ENCODE measurements at places on chromosomes 7 and 10.

DNA sequence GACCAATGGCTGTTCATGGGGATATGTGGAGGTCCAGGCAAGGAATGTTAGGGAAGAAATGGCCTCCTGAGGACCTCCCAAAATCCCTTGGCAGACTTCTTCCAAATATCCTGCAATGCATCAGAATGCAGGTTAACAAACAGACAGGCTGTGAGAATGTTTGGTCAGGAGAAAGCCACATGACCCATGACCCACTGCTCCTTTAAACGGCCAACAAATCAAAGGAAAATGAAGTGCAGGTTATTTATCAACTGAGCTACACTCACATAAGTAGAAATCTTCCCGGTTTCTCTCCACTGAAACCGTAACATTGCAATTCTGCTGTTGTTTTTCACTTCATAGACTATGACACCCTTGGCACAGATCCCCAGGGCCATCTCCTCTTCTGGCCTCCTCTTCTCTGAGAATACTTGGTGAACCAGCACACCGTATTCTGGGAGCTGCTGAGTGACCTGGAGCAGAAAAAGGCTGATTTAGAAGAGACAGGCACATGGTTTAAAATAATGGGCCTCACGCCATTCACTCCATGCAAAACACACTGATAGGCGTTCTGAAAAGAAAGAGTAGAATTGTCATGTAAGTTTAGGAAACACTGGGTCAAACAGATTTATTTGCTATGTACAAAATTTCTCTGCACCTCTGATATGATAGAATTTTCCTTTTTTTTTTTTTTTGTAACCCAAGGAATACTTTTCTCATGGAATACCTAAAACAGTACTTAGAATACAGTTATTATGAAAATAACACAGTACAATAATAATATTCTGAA is 67.8 kb downstream of the FRMPD2 start:
- no peak for DNase-seq

DNA sequence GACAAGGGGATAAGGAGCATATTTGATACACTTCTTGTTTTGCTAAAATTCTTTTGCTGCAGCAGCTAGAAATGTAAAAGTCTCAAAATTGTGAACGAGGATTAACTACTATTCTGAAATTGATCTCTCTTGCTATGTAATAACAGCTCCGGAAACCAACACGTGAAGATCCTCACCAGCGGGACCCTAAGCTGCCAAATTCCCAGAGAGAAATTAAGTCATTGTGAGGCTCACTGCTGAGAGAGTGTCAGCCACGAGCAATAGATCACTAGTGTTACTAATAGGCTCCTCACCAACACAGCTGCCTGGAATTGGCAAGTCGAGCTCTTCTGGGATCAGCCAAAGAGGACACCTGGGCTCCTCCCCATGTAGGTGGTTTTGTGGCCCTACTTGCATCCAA is 5.6 kb upstream of the VWA2 start:
- no peak for DNase-seq

DNA sequence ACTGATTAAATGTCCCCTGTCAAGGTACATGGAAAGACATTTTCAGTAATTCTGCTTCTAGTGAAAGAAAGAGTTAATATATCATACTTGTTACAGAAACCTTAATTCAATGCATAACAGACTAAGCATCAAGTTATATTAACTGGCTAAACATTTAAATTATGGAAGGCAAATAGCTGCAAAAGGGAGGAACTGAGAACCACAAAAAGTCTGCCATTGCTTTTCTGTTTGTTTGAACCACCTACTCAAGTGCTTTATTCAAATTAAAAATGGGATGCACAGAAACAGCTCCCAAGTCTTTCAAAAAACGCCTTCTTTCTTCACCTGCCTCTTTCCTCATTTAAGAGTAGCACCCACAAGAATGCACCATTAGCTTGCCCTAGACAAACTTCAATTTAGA is 271.9 kb downstream of the RNLS start:
- DNase-seq, result no peak

GRCh38 chr10:120047926-120048325 is 155.4 kb downstream of the SEC23IP start:
- no peak for DNase-seq

DNA sequence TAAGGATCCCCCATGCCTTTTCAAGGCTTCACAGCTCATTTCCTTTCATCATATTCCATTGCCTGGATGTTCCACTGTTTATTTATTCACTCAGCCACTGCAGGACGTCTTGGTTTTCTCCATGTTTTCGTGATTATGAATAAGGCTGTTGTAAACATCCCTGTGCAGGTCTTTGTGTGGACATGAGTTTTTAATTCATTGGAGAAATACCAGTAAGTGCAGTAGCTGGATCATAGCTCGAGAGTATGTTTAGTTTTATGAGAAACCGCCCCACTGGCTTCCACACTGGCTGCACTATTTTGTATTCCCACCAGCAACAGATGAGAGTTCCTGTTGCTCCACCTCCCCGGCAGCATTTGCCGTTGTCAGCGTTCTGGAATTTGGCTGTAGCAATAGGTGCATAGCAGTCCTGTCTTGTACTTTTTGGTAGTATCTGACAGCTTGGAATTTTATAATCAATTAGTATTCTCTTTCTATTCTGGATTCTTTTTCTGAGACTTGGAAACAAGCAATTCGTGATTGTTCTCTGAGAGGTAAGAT is 269.9 kb upstream of the PITRM1 start:
- DNase-seq, result no peak

DNA sequence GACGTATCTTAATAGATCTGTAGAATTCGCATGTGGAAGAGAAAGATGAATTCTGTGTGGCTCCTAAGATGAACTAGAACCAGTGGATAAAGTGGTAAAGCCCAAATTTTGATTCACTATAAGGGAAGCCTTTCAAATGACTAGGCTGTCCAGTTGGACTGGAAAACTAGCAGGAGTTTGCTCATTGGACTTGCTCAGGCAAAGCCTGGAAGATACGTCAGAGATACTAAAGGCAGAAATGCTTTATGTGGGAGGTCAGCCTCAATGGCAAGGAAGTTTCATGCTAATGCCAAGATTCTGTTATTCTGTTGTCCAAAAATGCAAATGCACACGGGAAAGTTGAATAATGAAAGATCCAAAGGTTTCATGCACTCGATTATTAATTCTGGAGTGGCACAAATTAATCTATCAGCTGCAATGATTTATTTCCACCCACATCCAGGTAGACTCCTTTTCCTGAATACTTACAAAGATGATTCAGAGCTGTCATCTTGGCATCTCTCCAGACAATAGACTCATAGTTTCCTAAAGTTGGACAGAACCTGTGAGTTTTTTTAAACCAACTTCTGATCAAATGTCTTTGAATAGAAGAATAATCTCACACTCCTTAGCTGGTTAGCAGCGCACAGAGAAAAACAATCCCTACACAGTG is 20.5 kb upstream of the PPP1R3C start:
- DNase-seq, result no peak

DNA sequence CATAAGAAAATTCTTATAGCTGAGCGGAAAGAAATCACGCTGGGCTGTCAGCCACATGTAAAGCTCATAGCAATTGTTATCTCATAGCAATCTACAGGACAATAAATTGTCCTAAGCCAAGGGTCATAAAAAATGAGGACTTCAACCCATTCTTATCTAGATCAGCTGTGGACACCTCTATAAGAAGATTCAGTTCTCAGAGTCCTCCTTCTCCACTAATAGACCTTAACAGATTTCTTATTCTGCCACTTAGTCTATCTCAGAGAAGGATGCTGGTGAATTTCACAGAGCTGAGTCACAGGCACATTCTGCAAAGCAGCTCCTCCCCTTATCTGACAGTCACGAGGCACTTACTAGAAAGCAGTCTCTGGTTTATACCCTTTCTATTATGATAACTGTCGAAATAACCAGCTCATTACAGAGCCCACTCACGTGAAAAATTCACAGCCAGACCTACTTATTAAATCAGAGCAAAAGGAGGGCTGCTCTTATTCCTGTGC is 185.3 kb upstream of the PCLO start:
- no peak for DNase-seq

- no peak for DNase-seq
Observed at GRCh38 chr7:233249-234035, 41.1 kb downstream of the FAM20C start.

- no peak for DNase-seq
Observed at GRCh38 chr10:99927721-99928280, 81.9 kb downstream of the DNMBP start.

GRCh38 chr7:128679920-128680319 is 7.8 kb downstream of the GARIN1A start:
- DNase-seq, result no peak

DNA sequence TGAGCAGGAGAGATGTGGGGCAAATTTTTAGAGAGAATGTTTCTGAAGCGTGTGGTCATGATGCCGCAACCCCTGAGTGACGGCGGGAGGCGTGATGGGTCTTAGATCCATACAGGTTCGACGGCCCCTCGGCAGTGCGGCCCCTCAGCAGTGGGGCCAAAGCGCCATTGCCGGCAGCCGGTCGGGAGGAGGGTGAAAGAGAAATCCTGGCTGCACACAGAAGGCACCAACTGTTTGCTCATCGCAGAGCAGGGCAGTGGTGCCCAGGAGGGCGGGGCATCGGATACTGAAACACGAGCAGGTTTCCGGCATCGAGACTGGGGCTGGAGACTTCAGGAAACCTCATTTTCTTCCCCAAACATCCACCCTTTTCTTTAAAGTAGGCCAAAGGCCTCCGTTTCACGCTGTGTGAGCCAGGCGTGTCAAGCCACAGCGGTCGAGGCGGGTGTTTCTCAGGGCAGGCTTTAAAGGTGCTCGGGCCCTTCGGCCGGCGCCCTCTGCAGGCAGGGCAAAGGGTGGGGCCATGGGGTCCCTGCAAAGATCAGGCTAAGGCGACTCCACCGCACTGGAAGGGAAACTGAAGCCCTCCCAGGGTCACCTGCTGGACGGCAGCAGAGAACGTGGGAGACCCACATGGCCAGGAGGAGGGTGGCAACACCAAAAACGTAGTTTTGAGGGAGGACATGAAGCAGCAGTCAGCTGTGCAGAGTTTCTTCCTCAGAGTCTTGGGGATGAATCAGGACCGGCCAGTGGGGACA is 42.0 kb upstream of the PPP2R2D start:
- no peak for DNase-seq

- peak; percentile 42 for DNase-seq
Observed at GRCh38 chr10:69327463-69328379, 49.4 kb downstream of the HK1 start.

GRCh38 chr7:155352076-155352752 is 54.5 kb downstream of the INSIG1 start:
- no peak for DNase-seq

DNA sequence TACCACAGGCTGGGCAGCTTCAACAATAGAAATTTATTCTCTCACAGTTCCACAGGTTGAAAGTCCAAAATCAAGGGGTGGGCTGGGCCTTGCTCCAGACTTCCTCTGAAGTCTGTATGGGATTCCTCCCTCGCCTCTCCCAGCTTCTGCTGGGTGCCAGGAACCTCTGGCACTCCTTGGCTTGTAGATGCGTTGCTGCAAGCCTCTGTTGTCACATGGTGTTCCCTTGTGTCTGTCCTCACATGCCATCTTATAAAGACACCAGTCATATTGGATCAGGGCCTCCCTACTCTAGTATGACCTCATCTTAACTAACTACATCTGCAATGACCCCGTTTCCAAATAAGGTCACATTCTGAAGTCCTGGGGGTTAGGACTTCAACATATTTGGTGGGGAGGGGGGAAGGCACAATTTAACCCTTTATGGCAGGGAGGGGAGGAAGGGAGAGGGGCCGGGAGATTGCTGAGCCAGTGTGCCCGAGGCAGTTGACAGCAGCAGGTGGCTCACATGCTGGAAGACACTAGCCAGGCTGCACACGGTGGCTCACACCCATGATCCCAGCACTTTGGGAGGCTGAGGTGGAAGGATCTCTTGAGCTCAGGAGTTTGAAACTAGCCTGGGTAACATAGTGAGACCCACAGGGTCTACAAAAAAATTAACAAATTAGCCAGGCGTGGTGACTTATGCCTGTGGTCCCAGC is 18.8 kb downstream of the ZNF282 start:
- DNase-seq, result no peak

- DNase-seq, result no peak
Observed at GRCh38 chr7:138125598-138126111, 49.4 kb downstream of the AKR1D1 start.

GRCh38 chr7:55299273-55299967 is 65.7 kb upstream of the LANCL2 start:
- DNase-seq, result no peak

DNA sequence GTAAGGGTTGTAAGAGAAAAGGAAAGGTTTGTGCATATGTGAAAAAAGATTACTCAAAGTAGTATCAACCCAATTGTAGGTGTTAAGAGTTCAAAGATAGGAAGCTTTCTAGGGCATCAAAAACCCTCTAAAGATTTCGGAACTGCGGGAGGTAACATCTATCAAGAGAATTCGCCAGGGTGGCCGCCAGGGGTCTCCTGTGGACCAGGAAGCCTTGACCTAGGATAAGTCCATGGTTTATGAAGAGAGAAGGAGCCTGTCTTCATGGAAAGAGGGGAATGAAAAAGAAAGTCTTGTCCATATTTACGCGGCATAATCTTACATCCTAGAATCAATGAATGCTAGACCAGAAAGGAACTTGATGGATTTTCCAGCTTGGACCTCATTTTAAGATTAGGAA is 140.7 kb upstream of the CALCR start:
- DNase-seq, result no peak

DNA sequence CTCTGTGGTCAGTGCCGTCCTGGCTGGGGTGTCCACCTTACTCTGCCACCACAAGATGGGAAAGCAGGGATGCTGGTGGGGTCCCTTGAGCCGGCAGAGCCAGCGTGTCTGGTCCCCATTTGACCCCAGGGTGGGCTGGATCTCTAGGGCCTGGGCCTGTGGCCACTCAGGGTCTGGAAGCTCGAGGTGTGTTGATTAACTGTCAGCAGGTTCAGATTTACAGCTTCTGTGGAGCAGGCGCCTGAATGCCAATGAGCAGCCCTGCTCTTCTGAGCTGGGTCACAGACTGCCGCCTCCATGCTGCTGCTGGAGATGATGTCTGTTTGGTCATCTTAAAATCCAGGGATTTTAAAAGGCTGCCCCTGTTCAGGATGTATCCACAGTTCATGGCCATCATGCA is 11.3 kb upstream of the DPYSL4 start:
- no peak for DNase-seq

DNA sequence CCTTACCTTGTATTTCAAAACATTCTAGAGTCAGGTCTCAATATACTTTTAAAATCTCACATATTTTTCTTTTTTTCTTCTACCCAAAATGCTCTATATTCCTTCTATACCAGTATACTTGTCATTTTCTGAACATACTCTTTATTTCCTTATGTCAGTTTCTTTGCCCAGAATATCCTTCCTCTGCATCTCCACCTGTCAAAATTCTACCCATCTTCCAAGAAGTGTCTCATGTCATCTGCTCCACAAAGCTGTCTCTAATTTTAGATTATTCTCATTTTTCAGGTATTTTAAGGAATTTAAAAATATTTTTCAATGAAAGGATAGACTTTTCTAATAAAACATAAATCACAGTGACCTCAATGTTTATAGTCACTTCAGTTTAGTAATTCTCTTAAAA is 328.0 kb upstream of the SMIM30 start:
- DNase-seq, result no peak

DNA sequence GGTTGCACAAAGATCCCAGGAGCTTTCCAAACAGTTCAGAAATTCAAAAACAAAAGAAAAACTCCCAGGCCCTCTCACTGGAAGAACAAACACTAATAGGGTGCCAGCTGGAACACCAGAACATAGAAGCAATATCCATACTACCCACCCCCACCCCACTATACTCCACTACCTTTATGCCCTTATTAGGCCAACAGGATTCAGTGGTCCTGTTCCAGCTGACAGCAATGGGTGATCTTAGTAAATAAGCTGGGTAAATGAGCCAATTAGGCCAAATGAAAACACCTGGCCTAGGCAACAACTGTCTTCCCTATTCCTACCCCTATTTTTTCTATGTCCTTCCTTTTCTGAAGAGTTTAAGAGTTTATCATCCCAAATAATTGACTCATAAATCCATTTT is 11.7 kb downstream of the NOC3L start:
- no peak for DNase-seq

All from activated T-cell treated with anti-CD3 and anti-CD28 coated beads, Interleukin-2, amount 50 U/mL, for 4 hours (primary cell).